ENCODE measurements at places on chromosomes 4 and X.

DNA sequence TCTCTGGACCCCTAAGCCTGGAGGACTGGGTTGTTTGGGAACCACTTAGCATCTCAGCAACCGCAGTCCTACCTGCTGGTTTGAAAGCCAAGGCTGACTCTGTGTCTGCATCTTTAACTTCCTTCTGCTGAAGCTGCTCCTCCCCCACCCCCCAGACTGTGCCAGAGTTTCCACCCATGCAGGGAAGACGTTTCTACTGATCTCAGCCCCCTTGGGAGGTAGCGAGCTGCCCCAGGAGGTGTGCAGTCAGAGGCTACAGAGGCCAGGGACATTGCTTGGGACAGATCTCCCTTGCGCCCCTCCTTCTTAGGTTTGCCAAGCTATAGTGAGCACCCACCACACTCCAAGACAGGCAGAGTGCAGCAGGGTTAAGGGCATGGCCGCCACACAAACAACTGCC is 4.7 kb upstream of the FATE1 start:
- no peak for DNase-seq

GRCh38 chrX:123830309-123830708 is 29.5 kb upstream of the XIAP start:
- DNase-seq = peak; percentile 12

DNA sequence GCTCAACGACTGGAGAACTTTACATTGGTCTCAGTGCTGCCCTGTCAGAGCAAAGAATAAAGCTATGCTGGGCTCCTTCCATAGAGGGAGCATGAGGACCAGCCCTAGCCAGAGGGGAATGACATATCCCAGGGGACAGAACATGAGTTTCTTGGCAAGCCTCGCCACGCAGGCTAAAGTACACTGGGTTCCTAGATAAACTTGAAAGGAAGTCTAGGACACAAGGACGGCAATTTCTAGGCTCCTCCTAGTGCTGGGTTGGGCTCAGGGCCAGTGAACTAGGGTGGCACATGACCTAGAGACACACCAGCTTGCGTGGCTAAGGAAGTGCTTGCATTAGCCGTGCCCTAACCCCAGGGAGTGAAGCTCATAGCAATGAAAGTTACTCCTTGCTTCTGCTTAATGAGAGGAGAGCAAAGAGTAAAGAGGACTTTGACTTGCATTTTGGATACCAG is 141.0 kb downstream of the MAB21L2 start:
- no peak for DNase-seq

DNA sequence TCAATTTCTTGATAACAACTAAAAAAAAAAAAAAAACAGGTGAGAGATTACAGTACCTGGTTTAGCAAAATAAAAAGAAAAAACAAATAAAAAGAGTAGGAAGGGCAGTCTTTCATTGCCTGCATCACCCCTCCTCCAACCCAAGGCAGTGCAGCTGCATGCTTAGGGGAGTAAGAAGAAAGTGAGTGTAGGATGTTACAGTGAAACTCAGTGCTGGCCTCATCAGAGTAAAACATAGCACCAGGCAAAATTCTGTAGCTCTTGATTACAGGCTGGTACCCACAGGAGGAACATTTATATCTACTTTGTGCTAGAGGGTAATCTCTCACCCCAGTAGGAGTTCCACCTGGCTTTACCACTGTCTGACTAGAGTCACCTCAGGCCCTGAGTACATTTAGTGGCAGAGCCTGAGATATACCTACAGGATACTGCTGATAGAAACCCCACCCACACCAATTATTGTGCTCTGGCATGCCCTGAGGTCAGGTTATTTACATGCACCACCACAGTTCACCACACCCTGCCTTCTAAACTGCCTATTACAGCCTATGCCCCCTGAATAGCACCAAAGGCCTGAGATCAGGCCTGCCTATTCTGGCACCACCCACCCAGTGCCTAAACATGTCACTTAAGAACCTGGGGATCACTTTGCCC is 241.6 kb downstream of the PAPSS1 start:
- no peak for DNase-seq

DNA sequence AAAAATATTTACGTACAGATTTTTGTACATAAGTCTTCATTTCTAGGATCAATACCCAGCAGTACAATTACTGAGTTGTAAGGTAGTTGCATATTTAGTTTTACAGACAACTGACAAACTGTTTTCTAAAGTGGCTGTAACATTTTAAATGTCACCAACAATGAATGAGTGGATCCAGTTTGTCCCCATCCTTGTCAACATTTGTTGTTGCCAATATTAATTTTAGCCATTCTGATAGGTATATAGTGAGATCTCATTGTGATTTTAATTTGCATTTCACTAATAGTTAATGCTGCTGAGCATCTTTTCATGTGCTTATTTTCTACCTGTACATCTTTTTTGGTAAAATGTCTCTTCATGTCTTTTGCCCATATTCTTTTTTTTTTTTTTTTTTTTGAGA is 30.9 kb upstream of the NOCT start:
- no peak for DNase-seq

DNA sequence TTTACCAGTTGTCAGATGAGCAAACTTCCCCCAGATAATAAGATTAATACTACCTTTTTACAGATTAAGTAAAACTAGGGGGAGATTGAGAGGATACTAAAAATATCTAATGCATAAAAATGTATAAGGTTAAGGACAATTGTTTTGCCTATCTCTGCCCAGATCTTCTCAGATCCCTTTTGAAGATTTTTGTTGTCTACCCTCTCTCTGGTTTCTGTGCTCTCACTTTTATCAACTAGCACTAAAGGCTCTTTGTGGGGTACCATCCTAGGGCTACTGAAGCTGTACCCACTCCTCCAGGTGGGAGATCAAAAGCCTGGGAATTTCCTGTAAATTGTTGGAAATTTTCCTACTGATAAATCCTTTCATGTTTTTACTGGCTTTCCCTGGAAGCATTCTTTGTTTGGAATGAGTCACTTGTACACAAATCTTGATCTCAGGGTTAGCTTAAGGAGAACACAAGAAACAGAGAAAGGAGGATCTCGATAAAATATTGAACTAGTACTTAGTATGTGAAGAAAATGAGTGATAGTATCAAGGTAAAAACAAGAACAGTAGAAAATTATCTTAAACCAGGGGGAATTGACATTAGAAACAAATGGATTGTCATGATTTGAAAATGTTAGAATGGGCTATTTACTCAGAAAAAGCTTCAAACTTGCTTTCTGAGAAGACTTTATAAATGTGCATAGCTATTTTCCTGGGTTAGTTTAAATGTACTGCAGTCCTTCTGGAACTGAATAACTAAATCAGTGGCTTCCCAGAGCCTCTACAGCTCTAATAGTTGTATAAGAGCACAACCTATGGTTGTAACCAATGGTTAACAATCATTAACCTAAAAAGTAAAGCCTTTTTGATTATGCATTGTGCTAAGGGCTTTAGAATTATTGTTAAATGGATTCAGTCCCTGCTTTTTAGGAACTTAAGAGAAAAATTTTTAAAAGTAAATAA is 679.9 kb upstream of the MAGEB2 start:
- no peak for DNase-seq

- peak; percentile 32 for DNase-seq
Observed at GRCh38 chrX:40012039-40012867, 85.5 kb downstream of the BCOR start.

DNA sequence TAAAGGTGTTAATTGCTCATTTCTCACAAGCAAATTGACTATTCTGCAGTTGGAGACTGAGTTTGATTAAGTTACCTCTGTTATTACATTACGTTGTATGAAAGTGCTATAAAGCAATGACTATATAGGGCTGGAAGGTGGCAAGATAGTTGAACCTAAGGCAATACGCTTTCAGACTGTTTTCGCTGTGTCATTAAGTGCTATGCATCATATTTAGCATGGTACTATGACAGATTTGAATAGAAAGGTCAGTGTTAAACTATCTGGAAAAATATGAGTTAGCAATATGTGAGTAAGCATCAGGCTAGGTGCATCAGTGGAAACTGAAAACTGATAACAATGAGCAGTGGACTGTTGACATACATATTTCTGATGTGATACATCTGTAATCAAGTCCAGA is 206.0 kb upstream of the ARHGAP24 start:
- DNase-seq = no peak

DNA sequence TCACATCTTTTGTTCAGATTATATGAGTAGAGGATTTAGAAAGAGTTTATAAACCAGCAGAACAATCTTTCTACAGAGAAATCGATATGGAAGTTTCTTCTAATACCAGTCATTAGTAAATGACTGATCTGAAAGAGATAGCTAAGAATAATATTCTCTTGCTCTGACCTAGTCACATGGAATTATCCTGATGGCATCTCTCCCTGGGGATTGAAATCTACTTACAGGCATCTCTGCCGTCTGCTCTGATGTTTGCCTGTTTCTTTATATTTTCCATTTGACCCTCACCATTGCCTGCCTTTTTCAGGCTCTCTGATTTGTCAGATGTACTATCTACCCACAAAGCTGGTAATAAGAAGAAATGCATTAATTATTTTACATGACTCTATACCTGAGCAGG is 1157.3 kb downstream of the PCDH7 start:
- DNase-seq = no peak

DNA sequence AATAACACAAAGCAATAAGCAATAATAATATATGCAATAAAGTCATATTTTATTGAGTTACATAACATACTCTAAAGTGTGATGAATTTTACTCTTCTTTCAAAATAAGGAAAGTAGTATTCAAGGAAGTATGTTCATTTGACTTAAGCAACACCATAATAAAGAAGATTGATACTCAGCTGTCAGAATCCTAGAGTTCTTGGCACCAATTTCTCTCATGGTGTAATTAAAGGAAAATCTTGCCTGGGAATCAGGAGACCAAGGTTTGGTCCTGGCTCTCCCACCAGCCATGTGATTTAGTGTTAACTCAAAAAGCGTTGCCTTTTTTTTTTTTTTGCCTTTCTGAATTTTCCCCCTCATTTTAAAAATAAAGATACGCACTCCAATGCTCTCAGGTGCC is 17.1 kb downstream of the MYOZ2 start:
- no peak for DNase-seq

DNA sequence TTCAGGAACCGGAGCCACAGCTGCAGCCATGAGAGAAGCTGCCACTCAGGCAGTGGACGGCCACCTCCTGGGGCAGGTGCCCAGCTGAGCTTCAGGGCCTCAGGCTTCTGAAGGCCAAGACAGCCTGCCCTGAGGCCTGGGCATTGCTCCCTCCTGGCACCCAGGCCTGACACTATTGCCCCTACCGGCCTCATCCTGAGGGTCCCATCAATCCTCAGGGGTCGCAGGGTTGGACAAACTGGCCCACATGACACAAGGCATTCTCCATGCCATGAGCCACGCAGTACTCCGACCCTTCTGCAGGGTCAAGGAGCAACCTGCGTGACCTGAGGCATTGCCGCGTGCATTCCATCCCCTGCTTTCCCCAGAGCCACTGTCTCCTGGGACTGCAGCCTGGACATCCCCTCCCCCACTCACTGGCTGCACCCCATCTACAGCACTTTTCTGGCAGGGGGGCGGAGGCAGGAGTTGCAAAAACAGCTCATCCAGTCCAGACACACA is 3.0 kb upstream of the ZFP92 start:
- DNase-seq = no peak

DNA sequence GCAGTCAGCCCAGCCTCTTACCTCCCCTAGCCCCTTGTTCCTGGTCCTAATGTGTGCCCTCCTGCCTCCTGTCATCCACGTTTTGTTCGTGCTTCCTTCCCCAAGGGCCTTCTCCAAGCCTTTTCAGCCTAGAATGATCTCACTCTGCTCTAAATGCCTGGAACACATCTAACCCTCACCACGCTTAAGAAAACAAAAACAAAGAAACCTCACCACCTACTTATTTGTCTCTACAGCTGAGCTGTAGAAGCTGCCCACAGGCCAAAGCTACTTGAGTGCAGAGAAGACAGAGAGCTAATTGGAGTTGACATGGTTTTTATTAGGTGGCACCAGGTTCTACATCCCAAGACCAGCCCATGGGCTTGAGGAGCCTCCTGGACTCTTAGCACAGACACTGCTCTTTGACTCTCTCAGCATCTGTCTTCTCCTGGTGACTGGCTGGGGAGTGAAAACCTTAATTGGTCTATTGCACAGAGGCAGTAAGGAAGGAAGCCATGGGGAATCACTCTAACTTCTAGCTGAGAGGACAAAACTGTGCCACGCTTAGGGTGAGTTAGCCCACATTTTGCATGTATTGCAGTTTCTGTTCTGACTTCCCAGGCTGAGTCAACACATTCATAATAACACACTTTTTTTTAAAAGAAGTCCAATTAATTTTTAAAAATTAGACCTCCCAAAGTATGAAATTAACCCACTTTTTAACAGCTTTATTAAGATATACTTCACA is 52.3 kb upstream of the PDK3 start:
- DNase-seq = no peak

DNA sequence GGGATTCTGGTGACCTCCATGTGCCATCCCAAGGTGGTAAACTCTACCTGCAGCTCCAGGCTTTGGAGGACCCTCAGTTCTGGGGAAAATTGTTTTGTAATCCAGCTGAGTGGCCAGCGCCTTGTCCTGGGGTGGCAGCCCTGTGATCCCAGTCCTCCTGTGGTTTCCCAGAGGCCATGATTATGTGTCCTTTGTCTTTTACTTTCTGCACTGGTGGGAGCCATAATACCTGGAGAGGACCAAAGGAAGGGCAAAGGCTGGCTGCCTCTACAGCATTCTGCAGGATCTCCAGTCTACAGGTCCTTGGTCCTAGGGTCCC is 64.0 kb downstream of the NBDY start:
- no peak for DNase-seq

GRCh38 chr4:141455651-141456050 is 180.7 kb upstream of the IL15 start:
- no peak for DNase-seq

- no peak for DNase-seq
Observed at GRCh38 chr4:90419124-90419711, 292.0 kb downstream of the CCSER1 start.

GRCh38 chr4:101307899-101308298 is 39.4 kb downstream of the PPP3CA start:
- DNase-seq = no peak

- DNase-seq = no peak
Observed at GRCh38 chrX:39766085-39766726, 331.6 kb downstream of the BCOR start.

Data from activated T-cell treated with anti-CD3 and anti-CD28 coated beads, Interleukin-2, amount 50 U/mL, for 72 hours (primary cell).